ENCODE measurements at places on chromosomes 6 and 20.

GRCh38 chr20:40606237-40606636, 82.8 kb downstream of the MAFB start:
- no peak for DNase-seq

DNA sequence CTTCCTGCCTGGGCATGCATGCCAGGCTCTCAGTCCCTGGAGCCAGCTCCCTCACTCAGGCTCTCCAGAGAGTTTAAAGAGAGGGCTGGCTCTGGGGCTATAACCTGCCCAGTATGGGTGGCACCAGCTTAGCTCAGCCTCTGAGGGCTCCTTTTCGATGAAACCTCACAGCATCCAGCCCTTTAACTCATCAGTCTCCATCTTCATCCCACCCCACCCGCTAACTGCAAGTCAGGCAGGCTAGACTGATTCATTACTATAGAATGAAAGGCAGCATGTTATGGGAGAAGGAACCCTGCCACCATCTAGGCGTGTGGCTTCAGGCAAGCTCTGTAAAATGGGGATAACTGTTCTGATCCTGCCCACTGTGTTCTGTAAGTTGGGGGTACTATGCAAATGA, 53.5 kb downstream of the RAB44 start:
- no peak for DNase-seq

DNA sequence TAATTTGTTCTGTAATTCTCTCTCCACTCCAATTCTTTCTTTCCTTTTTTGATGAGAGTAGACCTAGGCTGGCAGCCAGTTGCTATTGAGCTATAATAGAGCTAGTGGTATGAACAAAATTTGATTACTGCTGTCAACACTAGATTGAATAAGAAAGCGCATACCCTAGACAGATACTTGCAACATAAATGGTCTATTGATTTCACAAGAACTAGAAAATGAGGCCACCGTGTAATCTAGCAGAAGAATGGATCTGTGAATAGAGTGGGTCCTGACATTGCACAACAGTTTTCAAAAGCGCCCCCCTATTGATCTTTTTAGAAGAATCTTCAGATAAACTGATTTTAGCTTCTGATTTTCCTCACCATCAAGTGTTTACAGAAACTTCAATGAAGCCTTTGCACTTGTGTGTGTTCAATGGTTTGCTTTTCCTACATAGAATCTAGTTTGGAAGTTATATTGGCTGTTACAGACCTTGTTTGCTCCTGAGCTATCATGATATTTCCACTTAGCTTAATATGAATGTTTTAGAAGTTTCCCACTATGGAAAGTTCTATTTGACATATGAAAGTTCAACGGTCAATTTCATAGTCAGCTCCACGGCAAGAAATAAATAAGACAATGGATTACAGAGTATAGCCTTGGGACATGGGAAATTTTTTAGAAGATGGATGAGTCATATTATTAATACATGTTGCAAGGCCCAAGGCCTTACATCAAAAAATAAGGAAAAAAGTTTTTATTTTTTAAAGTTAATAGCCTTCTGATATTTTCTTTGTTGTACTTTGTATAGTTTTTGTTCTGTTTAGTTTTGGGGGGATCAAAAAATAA, 55.6 kb downstream of the UTRN start:
- DNase-seq = peak; percentile 35

- no peak for DNase-seq
Observed at GRCh38 chr6:34638834-34639736, 57.5 kb downstream of the ILRUN start.

DNA sequence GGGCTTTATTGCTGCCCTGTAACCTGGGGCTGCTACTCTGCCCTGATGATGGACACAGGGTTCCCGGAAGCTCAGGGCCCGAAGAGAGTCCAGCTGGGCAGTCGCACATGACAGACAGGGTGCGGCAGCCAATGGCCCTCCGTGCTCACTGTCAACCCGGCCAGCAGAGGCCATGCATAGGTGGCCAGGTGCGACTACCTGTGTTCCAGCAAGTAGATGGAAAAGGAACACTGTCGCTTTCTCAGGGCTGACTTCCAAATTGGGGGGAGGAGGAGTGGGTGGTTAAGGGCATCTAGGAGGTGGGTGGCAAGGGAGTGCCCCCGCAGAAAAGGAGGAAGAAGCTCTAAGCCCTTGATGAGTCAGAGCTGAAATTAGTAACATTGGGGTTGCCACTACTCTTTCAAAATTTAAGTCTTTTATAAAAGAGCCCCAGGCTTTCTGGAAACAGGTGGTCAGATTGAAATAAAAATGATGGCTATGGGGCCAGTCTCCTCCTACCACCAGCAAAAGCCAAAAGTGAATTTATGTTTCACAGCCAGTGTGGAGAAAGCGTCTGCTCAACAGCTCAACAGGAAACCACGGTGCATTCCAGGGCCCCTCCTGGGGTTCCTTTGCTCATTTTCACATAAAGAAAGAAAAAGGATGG, 2.3 kb upstream of the RAMACL start:
- peak; percentile 60 for DNase-seq

DNA sequence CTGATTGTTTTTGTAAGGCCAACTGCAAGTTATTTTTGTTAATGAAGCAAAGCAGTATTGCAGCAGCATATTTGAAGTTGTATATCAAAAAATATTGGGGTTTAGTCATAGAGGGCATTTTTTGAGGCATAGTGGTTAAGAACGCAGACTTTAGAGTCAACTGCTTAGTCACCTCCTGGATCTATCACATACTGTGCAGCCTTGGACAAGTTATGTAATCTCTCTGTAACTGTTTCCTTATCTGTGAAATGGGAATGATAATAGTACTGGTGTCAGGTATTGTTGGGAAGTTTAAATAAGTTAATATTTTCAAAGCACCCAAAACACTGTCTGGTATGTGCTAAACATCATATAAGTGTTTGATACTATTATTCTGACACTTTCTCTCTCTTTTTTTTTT, 27.2 kb upstream of the EFHC1 start:
- DNase-seq = peak; percentile 10

DNA sequence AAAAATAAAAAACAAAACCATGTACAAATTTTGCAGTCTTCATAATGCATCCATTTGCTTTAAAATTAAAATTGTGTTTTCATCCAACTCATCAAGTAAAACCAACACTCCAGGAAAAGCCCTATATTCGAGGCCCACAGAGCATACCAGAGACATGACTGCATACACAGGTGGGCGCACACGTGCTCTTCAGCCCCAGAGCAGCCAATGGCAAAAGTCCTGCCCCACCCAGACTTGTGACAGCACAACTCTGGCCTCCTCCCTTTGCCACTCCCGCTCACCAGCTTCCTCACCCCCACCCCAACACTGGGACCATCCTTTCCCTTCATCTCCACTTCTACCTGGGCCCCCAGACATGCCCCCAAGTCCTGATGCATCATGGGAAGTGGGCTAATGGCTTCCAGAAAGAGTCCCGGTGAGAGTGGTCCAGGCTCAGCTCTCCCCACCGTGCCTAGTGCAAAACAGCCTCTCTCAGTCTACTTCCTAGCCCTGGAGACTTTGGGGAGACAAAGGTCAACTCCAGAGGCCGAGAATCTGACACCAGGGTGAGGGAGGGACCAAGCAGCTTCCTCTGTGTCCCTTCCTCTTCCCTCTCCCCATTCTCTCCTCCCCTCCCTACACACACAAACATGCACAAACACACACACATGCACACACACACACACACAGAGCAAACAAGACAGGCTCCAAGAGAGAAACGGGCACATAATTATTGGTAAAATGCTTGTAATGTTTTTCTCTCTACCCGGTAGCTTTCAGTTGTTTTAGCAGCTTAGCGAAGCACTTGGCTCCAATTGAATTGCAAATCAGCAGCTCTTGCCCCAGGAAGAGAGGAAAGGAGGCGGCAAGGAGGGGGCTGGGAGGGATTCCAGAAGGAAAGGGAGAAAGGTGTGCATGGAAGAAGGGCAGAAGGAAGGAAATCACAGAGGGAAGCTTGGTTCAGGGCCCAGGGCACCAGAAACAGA, 14.3 kb downstream of the GRM4 start:
- DNase-seq = no peak

GRCh38 chr6:7134999-7135745, 27.4 kb downstream of the RREB1 start:
- DNase-seq = no peak

- no peak for DNase-seq
Observed at GRCh38 chr6:161618831-161619454, 345.1 kb upstream of the AGPAT4 start.

Measured in suppressor macrophage treated with lipopolysaccharide for 4 hours (primary cell).